ENCODE measurements at places on chromosomes 16 and 17. TPM values are rescaled to one million over a fixed set of nuclear protein-coding genes. Genes with fewer than 3 reads are reported as not detected.

GRCh38 chr17:8072729-8073461 is 14.6 kb downstream of the ALOX12B start:
- peak overlapping the region; percentile 53 for H3K4me3 ChIP-seq
- H3K27me3 ChIP-seq = peaks cover 92% of the 10 kb centered on the region
- no peaks in the 10 kb centered on the region for H3K36me3 ChIP-seq

- H3K27me3 ChIP-seq = no peaks in the 10 kb centered on the region
- H3K27ac ChIP-seq = no peak overlapping the region
- H3K4me1 ChIP-seq = peaks cover 5% of the 10 kb centered on the region
- no peak overlapping the region for H3K4me3 ChIP-seq
Measured at GRCh38 chr16:27706866-27707685, 157.1 kb downstream of the KATNIP start.

- no peaks in the 10 kb centered on the region for H3K4me1 ChIP-seq
- H3K4me3 ChIP-seq = no peak overlapping the region
- no peak overlapping the region for H3K27ac ChIP-seq
- DNase-seq = no peak
Measured at GRCh38 chr16:1456951-1457350, 12.6 kb upstream of the CCDC154 start.

GRCh38 chr17:21165922-21166594 is 39.3 kb downstream of the DHRS7B start:
- H3K4me1 ChIP-seq = peaks cover 10% of the 10 kb centered on the region
- no peak overlapping the region for H3K27ac ChIP-seq
- H3K36me3 ChIP-seq = peaks cover 2% of the 10 kb centered on the region
- no peak overlapping the region for H3K4me3 ChIP-seq
- peak; percentile 53 for DNase-seq

- no peak overlapping the region for H3K4me3 ChIP-seq
- no peaks in the 10 kb centered on the region for H3K36me3 ChIP-seq
- no peak overlapping the region for H3K27ac ChIP-seq
- no peak for DNase-seq
- no peaks in the 10 kb centered on the region for H3K27me3 ChIP-seq
Measured at GRCh38 chr16:19997264-19997663, 76.4 kb downstream of the GPR139 start.

GRCh38 chr17:42698736-42699414 is 16.5 kb downstream of the CNTNAP1 start:
- no peak overlapping the region for H3K27ac ChIP-seq
- peaks cover 29% of the 10 kb centered on the region for H3K36me3 ChIP-seq
- DNase-seq = no peak
- no peak overlapping the region for H3K4me3 ChIP-seq
- H3K4me1 ChIP-seq = no peaks in the 10 kb centered on the region

GRCh38 chr17:30956764-30957374 is 14.0 kb upstream of the RNF135 start:
- no peaks in the 10 kb centered on the region for H3K27me3 ChIP-seq
- H3K4me3 ChIP-seq = no peak overlapping the region
- DNase-seq = no peak
- peak overlapping the region; percentile 83 for H3K27ac ChIP-seq
- peaks cover 21% of the 10 kb centered on the region for H3K4me1 ChIP-seq
- no peaks in the 10 kb centered on the region for H3K36me3 ChIP-seq

CACNG5 gene
- total RNA-seq = not detected

DGKE gene
- total RNA-seq = 6.6 TPM

Data from osteocyte (in vitro differentiated cells).